Left lung (tissue), 14 donors: ENCODE measurements at places on chromosomes 12 and 14.

DNA sequence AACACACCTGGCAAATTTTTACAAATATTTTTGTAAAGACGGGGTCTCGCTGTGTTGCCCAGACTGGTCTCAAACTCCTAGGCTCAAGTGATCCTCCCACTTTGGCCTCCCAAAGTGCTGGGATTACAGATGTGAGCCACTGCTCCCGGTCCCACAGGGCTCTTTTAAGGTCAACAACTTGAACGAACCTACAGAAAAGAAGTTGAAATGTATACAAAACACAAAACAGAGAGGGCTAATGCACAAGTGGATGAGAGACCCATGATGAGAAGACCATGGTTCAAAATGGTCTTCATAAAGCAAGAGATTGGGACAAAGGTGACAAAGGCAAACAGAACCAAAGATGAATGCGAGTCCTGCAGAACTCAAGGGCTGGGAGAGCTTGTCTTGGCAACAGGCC lies 91.4 kb downstream of the CALM1 start:
- DNase-seq, result no peak

- DNase-seq, result no peak
These were observed 32.0 kb downstream of the DAO start for GRCh38 chr12:108911915-108912314.

DNA sequence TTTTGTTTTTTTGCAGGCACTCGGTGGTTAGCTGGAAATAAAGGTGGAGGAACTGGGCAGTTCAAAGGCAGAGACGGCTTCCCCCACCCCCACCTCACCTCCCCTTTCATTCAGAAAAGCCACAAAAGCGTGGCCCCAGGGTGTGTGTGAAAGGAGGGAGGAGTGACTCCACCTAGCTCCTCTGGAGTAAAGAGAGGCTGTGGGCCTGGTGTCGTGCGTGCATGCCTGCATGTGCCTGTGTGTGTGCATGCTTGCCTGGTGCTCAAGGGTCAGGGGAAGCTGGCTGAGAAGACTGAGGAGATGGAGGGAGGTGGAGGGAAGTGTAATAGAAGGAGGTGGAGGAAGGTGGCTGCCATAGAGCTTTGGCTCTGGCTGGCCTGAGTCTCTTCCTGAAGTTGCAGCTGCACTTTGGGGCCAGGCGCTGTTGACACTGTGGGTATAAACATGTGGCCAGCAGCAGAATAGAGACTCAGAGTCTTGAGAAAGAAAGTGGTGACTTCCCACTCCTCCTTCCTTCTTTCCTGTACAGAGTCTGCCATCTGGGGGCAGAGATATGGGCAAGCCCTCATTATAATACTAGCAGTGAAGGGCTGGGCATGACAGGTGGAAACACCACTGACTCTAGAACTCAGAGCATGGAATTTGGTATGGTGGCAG lies 36.9 kb upstream of the SINHCAF start:
- DNase-seq, result peak; percentile 32

DNA sequence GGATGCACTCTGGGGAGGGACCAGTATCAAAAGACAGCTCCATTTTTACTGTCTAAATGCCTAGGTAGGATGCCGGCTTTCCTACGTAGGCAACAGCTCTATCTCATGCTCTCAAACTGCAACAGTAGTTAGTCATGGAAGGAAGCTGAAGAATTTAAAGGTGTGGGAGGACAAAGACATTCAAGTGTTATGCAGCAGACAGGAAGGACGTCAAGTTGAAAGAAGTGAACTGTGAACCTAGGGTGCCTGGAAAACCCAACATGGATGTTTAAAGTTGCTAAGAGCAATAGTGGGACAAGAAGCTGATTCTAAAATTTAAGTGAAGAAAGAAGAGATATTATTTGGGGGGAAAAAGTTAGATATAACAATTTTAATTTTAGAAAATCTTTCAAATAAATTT lies 5.9 kb downstream of the SEC23A start:
- no peak for DNase-seq

- no peak for DNase-seq
These were observed 155.5 kb upstream of the NTF3 start for GRCh38 chr12:5276327-5276880.

- DNase-seq, result no peak
These were observed 569 bp upstream of the ARHGEF40 start for GRCh38 chr14:21069388-21070082.

GRCh38 chr12:11965258-11965910 lies 105.4 kb upstream of the BCL2L14 start:
- no peak for DNase-seq

DNA sequence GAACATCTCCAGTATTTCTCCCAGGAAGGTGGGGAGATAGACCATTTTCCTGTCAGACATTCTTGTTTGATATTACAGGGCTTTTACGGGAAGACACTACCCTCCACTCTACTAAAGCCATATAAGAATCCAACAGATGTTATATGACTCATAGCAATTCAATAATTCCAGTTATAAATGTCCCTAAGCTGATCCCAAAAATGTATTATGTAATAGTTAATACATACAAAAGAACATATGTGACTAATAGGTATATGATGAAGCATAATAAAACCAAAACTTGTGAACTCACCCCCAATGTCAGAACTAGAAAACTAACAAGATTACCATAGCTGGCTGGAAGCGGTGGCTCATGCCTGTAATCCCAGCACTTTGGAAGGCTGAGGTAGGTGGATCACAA lies 84.2 kb downstream of the EFCAB11 start:
- DNase-seq, result no peak

- no peak for DNase-seq
These were observed 9.0 kb downstream of the TMBIM6 start for GRCh38 chr12:49750027-49750995.

GRCh38 chr12:111761706-111762105 lies 5.0 kb upstream of the ALDH2 start:
- no peak for DNase-seq

DNA sequence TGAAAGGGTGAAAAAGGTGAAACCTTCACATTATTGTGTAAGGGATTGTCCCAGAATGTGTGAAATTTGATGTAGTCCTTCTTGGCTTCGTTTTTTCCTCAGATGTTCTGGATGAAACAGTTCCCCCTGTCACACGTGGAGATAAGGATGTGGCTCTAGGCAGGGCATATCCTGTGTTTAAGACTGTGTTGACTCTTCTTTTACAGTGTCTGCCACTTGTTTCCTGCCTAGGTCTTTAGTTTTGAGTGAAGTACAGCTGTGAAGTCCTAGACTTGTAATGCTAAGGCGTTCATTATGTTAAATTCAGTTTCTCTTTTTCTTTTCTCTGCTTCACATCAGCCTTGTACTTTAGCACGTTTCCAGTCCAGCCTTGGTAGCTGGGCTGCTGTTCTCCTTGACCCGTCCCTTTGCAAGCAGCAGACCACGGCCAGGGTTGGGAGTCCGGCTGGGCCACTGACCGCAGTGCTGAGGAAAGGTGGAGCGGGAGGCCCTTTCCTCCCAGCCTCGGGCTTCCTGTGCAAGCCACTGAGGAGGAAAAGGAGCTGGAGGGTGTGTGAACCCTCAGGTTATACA lies 59.1 kb downstream of the RASSF3 start:
- DNase-seq, result no peak

- DNase-seq, result no peak
These were observed 5.4 kb downstream of the VWF start for GRCh38 chr12:6118891-6119568.

DNA sequence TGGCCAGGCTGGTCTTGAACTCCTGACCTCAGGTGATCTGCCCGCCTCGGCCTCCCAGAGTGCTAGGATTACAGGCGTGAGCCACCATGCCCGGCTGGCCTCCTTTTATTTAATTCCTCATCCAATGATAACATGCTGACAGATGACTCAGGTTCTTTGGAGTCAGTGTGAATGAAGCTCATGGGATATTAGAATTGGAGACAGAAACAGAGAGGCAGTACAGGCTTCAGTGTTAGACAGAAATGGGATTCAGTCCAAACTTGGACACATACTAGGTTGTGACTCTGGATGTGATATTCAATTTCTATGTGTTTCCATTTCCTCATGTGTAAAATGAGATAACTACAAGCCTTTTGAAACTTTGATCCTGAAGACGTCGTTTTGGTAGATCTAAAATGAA lies 47.3 kb downstream of the PDE3A start:
- no peak for DNase-seq

- DNase-seq, result peak; percentile 45
These were observed 123.9 kb downstream of the BRMS1L start for GRCh38 chr14:35949920-35950513.

DNA sequence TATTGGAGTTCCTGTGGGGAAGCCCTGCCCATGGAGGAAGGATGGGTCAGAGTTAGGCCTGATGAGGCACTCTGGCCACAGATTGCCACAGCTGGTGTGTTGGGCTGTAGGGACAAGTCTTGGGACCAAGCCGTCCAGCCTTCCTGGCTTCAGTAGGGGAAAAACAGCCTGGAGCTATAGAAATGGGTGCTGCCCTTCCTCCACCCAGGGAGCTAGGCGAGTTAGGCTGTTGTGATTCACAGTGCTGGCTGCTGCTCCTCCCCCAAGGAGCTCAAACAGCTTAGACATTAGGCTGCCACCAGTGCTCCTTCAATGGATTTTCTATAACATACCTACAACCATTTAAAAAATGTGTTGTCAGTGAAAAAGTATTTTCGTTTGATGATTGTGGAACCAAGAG lies 274.3 kb downstream of the RPL10L start:
- DNase-seq, result no peak

DNA sequence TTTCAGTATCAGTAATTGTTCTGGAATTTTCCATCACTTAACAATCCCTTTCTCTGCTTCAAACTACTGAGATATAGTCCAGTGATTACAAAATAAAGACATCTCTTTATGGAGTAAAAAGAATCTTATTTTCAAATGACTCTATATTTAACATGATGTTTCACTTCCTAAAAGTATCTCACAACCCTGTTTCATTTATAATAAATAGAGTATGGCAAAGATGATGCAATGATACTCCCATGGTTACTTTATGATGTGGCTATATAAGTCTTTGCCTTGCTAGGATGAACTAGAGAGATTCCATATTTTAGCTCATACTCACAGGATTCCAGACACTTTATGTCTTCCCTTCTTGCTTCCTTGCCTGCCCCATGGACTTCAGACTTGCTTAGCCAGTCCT lies 953.5 kb upstream of the MDGA2 start:
- DNase-seq, result no peak

GRCh38 chr12:58443273-58443980 lies 476.9 kb downstream of the LRIG3 start:
- no peak for DNase-seq

DNA sequence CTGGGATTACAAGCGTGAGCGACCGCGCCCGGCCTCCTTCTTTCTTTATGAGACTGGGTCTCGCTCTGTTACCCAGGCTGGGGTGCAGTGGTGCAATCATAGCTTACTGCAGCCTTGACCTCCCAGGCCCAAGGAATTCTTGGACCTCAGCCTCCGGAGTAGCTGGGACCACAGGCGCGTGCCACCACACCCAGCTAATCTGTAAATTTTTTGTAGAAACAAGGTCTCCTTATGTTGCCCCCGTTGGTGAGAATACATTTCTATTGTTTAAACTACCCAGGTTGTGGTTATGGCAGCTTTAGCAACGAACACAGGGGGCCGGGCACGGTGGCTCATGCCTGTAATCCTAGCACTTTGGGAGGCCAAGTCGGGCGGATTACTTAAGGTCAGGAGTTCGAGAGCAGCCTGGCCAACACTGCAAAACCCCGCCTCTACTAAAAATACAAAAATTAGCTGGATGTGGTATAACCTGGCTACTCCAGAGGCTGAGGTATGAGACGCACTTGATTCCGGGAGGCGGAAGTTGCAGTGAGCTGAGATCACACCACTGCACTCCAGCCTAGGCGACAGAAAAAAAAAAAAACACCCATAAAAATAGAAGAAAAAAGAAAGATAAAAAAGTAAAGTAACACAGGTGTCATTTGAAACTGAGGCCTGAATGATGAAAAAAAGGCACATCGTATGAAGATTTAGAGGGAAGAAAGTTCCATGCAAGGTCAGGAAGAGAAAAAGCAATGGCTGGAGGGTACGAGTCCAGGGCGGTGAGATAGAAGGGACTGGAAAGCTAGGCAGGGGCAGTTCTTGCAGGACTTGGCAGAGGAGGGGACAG lies 977 bp upstream of the TMEM120B start:
- no peak for DNase-seq

DNA sequence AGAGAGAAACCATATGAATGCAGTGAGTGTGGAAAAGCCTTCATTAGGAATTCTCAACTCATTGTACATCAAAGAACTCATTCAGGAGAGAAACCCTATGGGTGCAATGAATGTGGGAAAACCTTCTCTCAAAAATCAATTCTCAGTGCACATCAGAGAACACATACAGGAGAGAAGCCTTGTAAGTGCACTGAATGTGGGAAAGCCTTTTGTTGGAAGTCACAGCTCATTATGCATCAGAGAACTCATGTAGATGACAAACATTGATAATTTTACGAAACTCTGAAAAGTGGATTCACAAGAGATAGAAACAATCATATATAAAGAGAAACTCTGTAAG lies 22.9 kb downstream of the ZNF268 start:
- DNase-seq, result no peak

- peak; percentile 30 for DNase-seq
These were observed 212.6 kb downstream of the SLC16A7 start for GRCh38 chr12:59808317-59808910.

- no peak for DNase-seq
These were observed 15.8 kb upstream of the ANKRD9 start for GRCh38 chr14:102525219-102525928.

DNA sequence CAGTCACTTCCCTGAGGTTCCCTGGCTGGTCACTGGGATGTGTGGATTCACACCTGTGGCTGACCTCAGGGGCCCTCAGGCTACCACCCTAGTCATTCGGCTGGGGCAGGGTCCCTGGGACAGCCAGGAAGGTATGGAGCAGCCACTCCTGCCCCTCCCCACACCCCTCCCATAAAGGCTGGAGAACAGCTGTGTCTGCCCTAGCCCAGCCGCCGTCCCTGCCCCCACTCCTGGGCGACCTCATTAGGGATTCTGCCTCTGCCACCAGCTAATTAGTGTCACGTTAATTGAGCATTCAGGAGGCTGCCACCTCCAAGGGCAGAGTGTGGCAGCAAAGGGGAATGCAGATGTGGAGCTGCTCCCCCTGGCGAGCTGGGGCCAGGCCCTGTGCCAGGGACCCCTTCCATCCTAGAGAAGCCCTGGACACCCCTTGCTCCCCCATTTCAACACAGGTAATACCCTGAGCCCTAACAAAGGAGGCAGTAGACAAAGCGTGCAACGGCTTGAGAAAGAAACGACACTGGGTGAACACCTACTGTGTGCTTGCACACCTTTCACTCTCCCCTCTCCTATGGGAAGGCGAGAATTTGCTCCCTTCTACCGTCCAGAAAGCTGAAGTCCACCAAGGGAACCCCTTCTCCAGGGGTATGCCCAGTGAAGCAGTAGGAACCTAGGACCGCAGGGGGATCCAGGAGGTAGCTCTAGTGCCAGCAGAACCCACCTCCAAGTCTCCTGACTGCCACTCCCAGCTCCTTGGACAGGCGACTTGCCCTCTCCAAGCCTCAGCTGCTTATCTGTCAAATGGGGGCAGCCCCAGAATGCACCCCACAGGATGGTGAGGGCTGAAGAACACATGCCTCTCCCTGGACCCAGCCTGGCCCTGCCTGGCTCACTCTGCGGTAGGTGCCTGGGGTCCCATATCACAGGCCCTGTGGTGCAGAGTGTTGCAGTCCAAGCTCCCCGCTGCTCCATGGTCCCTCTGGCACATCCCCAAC lies 45.1 kb downstream of the FAM222A start:
- DNase-seq, result peak; percentile 46

- peak; percentile 88 for DNase-seq
These were observed at the start of gene DGLUCY for GRCh38 chr14:91113829-91114078. Gene DGLUCY (plus strand): TSS chr14:91114073. CDS start chr14:91160295, 46,222 bp downstream.
